Activated naive CD4-positive, alpha-beta T cell (primary cell): ENCODE measurements at places on chromosomes 1 and 21.

DNA sequence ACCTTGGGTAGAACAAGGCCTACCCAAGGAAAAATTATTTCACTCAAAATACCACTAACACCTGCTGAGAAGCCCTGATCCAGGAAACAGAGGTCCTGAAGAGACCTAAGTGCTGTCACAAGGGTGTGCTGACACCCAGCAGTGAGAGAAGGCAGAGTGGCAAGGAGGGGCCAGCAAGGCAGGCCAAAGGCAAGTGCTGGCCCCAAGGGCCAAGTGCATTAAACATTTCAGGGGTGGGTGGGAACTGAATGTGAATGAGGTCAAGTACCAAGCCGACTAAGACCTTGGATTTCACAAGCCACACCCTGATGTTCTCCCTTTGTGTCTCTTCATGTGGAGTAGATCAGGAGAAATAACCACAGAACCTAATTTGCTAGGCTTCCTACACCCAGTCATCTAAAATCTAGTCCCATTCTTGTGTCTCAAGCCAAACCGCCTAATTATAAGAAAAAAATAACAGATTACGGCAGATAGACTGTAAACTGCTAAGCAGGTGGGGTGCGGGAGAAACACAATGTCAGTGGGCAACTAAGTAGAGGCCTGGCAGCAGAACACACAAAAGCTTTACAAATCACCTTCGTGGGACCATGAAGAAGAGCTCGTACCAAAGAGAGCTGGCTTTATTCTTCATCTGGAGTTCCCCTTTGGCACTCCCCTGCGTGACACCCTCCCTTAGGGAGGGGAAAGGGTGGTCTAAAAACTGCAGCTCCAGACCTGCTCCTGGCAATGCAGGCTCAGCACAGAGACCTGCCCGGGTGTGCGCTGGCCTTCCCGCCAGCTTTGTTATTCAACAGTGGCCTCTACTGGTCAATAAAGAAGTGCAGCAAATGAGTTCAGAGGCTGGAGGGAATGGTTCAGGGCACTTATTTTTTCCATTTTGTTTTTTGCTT lies 8.7 kb downstream of the UBE2G2 start:
- no peak for DNase-seq

- no peak for DNase-seq
Observed at GRCh38 chr21:42574234-42575027, 60.8 kb downstream of the SLC37A1 start.

- no peak for DNase-seq
Observed at GRCh38 chr21:38979271-38980121, 173.8 kb downstream of the ETS2 start.

GRCh38 chr1:234778221-234779159 lies 168.5 kb upstream of the IRF2BP2 start:
- DNase-seq, result no peak

DNA sequence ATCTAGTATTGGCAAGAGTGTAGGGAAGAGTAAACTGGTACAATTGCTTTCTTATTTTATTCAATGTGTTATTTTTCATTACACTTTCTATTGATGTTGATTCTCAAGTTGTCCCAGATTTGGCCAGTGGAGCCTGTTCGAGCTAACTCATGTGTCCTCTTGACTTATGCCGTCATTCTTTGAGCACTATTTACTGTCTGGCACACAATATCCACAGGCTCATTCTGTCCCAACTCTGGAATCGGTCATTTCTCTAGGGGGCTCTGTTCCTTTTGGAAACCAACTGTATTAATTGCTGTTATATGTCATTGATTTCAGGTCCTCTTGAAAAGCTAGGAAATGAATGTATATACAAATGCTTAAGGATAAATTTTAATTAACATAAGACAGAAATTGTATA lies 22.4 kb upstream of the SFPQ start:
- DNase-seq, result no peak

- no peak for DNase-seq
Observed at GRCh38 chr1:15173863-15174614, 20.5 kb downstream of the TMEM51 start.

GRCh38 chr1:31707711-31708110 lies 3.9 kb upstream of the COL16A1 start:
- DNase-seq, result no peak

- DNase-seq, result no peak
Observed at GRCh38 chr1:1361982-1362423, 3.6 kb upstream of the MXRA8 start.
